ENCODE measurements at places on chromosomes 13 and 19.

DNA sequence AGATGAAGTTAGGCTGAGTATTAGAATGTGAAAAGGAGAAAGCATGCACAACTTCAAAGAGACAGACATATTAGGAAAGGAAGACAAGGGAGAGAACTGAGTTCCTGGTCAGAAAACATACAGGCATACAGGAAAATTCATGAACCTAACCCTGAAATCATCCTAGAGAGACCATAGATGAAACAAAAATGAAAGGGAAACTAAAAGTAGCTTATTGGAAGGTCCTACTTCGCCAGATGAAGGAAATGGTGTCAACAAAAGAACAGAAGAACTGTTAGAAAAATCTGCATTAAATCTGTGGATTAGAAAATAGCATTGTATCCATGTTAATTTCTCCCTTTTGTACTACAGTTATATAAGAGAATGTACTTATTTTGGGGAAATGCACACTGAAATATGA is 169.0 kb upstream of the UFM1 start:
- DNase-seq: no peak

DNA sequence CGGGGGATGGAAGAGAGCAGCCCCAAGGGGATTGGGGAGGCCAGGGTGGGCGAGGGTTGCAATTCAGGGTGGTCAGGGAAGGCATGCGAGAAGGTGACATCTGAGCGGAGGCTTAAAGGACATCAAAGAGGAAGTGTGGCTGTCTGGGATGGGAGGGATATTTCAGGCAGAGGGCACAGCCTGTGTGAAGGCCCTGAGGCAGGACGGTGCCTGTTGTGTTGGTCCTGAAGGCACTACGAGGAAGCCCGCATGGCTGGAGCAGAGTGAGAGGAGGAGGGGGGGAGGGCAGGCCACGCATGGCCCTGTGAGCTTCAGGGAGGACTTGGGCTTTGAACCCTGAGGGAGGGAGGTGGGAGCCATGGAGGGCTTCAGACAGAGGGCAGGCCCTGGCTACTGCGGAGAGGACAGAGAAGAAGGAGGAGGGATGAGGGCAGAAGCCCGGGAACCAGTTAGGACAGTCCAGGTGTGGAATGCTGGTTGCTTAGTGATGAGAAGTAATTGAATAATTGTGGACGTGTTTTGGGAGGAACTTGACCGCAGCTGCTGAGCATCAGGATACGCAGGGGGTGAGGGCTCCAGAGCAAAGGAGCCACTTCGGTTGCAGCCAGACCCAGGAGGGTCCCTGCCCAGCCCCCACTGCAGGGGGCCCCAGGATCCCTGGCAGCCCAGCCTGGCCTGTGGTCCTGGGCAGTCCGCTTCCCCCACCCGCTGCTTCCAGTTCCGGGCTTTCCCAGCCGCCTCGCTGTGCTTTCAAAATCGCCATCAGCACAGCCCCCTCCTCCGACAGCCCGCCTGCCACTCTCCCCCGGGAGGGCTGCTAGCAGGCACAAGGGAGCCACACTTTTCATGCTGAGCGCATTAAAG is 6.2 kb downstream of the TLE6 start:
- DNase-seq: no peak

GRCh38 chr13:40552895-40553294 is 113.5 kb downstream of the FOXO1 start:
- DNase-seq: no peak

DNA sequence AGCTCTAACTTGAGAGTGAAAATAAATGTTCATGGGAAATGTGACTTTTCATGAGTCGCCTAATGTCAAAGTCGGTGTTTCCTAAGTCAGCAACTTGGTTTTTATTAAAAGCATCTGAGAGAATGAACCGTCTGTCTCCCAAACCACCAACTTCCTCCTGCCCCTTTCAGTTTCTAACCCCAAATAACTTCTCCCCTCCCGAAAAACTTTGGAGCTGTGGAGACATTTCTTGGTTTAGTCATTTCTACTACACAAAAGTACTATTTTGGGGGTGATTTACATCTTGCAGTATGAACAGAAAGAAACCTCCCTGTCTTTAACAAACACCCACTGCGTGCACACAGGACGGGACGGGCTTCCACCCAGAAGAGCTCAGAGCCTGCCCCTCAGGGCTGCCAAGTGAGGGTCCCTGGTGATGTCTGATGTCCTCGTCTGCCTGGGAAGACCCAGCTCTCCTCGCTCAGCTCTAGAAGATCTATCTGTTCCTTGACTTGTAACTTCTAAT is 65.0 kb downstream of the RASA3 start:
- DNase-seq: no peak

DNA sequence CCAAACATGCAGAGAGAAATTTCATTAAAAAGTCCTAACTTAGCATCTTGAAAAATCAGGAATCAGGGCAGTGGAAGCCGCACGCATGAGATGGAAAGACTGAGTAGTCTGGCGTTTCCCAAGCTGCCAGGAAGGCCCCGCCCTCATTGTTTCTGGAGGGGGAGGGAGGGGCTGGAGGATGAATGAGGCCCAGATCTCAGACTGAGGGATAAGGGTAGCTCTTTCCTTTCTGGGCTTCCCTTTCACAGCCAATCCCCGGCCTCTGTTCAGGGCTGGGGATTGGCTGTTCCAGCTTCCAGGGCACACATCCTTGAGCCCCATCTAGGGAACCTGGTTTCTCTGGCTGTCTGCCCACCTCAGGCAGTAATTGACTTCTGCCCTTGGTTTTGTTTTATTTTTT is 7.3 kb downstream of the C19orf53 start:
- no peak for DNase-seq

DNA sequence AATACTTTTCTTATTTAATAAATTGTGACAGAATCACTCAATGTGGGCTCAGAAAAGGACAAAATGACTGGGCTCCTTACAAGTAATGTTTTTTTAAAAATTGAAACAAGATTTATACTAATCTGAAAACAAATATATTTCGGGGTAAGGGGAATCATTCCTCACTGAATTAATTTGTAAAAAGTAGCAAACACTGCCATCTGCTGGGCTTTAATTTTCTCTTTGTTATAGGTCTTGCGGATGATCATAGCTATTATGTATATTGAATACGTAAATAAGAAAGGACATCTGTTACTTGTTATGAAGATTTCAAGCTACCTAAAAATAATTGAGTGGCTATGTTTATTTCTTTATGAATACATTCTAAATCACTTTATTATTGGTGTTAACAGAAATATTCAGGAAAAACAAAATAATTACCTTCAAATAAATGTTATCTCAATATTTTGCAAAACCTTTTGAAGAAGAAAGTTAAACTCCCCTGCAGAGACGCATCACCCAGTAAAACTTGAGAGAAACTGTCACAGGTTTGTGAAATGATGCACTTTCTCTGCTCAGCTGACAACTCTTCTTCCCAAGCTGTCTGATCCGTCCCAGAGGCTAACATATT is 17.8 kb upstream of the ENOX1 start:
- DNase-seq: no peak

GRCh38 chr19:492091-492531 is 4.2 kb upstream of the MADCAM1 start:
- DNase-seq: no peak
